Stimulated activated CD8-positive, alpha-beta memory T cell treated with anti-CD3 and anti-CD28 coated beads, Interleukin-7, amount 100 ng/mL, for 24 hours (primary cell): ENCODE measurements at places on chromosomes 5 and 9.

DNA sequence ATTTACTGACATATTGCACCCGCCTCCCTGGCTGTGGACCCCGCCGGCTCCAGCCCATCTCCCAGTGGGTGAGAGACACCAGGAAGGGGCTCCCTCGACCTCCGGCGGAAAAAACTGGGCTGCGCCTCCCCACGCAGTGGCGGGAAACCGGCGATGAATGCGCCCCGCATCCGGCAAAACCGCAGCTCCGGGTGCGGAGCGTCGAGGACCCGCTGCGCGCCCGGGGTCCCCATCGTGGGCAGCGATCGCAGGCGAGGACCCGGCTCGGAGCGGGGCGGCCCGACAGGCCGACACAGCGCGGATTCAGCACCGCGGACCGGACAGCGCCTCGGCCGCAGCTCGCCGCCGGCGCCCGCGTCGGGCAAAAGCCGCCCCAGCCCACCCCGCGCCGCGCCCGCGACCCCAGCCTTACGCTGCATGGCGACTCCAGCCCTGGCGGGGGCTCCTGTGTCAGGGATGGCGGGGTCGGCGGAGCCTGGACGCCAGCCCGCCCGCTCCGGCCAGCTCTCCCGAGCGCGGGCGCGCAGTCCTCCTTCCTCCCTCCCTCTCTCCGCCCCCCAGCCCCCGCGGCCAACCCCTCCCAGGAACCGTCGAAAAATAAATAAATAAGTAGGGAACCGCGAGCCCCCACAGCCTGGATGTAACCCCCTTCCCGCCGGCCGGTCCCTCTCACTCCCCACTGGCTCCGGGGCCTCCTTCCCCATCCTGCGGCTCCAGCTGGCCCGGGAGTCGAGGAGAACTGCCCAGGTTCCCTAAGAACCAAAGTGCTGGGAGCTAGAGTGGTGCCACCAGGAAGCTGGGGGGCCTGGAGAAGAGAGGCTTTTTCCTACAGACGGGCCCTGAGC lies 3.1 kb downstream of the LHX3 start:
- no peak for DNase-seq

DNA sequence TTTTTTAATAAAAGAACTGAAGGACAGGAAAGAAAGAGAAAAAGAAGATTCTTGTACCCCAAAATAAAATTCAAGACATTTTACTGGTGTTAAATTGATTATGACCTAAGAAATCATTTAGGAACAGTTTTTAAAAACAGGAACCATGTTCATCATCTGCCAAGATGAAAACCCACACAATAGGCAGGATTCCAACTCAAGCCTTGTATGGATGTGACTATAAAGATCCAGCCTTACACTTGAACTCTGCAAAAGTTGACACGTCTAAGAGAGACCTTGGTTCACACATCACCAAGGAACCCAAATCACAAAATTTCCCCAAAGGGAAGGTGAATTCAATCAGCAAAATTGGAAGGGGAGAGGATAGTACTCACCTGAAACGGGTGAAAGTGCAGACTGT lies 82.6 kb downstream of the SMIM23 start:
- no peak for DNase-seq

DNA sequence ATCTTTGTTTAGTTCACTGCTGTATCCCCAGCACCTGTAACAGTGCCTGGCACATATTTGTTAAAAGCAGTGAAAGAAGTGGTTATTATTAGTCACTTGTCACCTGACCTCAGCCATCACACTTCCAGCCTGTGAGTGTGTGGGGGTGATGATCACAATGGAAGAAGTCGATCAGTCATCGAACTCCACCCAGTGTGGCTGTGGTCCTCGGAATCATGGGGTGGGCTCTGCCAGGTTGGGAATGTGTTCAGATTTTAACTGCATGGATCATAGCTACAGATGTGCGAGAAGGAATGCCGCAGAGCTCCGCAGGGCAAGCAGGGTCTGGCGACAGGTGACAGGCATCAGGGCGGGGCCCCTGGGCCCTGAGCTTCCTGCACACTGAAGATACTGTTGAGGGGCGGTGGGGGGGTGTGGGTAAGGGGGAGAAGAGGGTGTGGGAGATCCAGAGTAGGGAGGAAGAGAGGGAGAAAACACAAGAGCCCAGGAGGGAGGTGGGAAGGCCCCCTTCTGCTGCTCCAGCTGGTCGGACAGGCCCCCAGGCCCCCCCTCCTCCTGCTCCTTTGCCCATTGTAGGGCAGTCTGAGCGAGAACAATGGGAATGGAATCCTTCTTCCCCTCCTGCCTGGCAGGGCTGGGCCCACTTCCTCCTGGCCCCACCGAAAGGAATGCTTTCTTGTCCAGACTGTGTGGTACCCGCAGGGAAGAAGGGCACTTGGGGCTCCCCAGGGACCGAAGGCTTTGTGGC lies 89.6 kb downstream of the SPRY4 start:
- no peak for DNase-seq

DNA sequence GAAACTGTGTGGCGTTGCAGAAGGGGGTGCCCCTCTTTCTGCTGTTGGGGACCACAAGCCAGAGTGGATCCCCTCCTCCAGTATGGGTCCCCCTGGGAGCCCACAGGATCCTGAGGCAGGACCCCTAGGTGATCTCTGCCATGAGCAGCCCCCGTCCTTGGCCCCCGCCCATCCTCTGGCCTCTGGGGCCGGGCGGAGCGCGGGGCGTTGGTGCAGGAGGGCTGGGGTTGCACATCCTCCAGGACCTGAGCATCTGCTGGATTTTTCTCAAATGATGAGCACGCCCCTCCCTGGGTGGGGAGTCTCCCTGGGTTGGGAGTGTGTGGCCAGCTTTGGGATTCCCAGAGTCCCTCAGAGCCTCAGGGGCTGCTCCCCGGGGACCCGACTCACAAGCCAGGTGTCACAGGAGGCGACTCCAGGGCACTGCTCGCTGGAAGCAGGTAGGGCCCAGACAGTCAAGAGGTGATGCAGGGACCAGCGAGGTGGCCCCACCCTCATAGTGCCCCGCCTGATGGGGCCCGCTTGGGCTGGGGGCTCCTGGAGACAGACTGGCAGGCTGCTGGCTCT lies 26.7 kb upstream of the UBAC1 start:
- no peak for DNase-seq

DNA sequence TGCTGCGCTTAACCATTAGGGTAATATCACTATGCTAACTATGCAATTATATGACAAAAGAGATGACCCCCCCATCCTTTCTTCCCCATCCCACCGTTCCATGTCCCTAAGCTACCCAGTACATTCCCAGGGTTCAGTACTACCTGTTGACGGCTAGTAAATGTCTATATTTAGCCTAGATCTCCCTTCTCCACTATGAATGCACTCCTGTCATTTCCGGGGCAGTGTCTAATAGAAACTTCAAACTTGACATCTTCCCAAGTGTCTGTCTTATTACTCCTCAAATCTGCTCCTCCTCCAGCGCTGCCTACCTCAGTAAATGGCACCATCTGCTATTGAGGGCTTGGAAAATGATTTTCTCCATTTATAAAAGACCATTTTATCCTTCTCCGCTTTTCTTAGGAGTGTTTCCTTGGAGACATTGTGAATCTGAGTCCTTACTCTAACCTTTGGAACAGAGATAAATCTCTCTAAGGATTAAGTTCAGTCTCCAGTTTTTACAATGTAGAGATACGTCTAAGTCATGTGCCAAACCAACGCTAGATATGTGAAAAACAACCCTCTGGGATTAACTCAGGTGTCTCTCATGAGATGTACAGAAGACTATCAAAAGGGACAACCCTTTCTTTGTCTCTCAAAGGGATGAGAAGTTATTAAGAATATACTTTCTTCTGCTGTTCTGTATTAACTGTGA lies 114.9 kb downstream of the BNC2 start:
- no peak for DNase-seq

GRCh38 chr5:10354048-10354872 lies 765 bp downstream of the MARCHF6 start:
- no peak for DNase-seq

- no peak for DNase-seq
Measured at GRCh38 chr9:133980864-133981588, 11.1 kb downstream of the VAV2 start.

DNA sequence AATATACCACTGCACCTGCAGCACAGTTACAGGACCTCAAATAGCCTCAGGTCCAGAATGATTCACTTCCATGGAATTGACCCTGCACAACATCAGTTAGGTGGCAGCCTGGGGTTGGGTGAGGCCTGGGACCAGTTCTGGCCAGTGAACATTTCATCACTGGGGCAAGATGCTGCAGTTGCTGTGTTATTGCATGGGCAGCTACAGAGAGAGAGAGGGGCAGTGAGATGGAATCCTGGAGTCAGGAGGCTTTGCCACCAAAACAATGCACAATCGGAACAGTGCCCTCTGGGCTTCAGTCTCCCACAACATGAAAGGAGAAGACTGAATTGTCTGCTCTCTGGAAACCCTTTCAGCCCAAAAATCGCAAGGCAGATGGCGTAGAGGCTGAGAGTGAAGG lies 51.8 kb downstream of the SH3TC2 start:
- DNase-seq: no peak

GRCh38 chr5:8634219-8634618 lies 765.3 kb downstream of the MTRR start:
- DNase-seq: no peak

- DNase-seq: no peak
Measured at GRCh38 chr5:147996379-147996778, 67.4 kb upstream of the SPINK5 start.

DNA sequence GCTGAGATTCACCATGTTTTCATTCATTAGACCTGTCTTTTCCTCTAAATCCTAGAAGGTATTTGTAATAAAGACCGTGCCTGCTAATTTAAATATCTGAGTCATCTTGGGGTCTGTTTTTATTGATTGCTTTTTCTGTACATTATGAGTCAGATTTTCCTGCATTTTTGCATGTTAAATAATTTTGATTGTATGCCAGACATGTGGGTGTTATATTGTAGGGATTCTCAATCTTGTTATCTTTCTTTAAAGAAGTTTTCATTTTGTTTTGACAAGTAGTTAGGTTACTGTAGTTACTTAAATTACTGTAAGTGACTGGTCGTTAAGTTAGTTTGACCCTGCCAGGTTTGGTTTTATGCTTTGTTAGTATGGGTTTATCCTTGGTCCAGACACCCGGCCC lies 35.1 kb downstream of the EXOSC2 start:
- no peak for DNase-seq

DNA sequence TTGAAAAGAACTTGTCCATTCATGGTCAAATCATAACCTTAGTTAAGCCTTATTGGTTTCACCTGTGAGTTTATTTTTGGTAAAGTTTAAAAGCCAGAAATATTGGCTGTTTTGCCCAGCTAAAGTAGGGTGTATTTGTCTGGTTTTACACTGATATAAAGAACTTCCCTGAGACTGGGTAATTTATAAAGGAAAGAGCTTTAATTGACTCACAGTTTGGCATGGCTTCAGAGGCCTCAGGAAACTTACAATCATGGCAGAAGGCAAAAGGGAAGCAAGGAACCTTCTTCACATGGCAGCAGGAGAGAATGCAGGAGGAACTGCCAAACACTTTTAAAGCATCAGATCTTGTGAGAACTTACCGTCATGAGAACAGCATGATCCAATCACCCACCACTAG lies 55.3 kb downstream of the JAKMIP2 start:
- DNase-seq: no peak
